NCI-H345 (cell line): ENCODE measurements at places on chromosomes 12 and 14.

GRCh38 chr12:25996677-25997076 lies 38.2 kb downstream of the RASSF8 start:
- DNase-seq = no peak

- no peak for DNase-seq
Measured at GRCh38 chr14:100526632-100527031, 60.6 kb downstream of the BEGAIN start.

GRCh38 chr12:15712160-15712559 lies 77.0 kb downstream of the EPS8 start:
- DNase-seq = no peak

DNA sequence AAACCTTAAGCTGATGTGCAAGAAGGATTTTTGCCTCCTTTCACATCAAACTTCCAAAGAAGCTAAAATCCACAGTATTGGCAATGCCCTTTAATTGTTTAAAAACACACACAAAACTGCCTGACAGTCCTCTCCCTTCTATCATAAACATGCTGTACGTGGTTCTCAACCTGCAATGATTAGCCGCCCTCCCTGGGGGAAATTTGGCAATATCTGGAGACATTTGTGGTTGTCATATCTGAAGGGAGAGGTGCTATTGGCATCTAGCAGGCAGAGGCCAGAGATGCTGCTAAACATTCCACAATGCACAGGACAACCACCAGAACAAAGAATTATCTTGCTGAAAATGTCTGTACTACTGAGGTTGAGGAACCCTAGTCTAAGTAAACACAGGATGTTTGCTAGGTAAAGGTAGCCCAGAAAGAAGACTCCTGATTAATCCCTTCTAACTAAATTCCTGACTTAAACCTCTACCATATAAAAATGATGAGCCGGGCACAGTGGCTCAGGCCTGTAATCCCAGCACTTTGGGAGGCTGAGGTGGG lies 1.2 kb downstream of the ACOT6 start:
- no peak for DNase-seq

GRCh38 chr14:44657203-44657602 lies 150.1 kb upstream of the FSCB start:
- no peak for DNase-seq

GRCh38 chr12:92030618-92031017 lies 115.0 kb downstream of the BTG1 start:
- no peak for DNase-seq

DNA sequence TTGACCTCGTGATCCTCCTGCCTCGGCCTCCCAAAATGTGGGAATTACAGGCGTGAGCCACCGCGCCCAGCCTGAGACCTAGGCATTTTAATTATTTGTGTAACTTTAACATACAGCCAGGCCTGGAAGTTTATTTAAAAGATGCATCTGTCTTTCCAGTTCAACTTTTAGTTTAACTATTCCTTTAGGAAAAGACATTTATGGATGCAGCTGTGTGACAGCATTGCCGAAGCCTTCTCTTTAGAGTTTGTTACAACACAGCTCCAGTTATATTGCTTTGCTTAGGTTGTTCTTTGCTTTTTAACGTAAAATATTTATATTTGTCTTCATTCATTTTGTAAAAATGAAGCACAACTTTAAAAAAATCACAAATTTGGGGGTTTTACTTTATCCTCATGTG lies 67.0 kb downstream of the DIP2B start:
- DNase-seq = no peak
